ENCODE measurements at places on chromosomes 7 and 10.

GRCh38 chr7:39565538-39565937, 666 bp upstream of the YAE1 start:
- no peak for DNase-seq

DNA sequence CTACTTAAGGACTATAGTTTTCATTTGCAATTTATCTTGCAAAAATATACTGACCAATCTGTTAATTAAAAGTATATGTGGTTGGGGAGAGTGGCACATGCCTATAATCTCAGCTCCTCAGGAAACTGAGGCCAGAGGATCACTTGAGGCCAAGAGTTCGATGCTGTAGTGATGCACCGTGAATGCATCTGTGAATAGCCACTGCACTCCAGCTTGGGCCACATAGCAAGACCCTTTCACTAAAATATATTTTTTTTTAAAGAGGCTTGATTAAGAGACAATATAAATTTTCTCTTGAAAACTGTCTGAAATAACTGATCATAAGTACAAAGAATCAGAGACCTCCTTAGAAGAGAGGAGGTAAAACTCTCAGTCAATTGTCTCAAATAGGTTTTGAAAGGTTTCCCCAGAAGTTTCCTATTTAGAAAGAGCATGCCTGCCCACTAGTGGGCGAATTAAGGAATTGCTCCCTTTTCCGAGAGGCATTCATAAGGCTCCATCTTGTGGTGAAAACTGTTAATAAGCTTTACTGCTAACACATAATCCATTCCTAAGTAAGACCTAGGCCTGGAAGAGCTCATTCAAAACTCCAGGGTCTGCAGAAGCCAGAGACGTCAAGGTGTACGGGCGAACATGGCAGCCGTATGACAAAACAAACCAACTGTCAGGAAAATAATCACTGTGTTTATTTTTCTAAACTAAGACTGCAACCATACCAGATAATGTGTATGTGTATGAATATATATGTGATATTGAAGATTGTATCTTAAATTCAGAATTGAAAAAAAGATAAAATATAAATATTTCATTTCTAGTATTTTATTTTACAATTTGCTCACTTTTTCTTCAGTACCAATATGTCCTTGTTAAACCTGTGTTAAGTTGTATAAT, 6.8 kb upstream of the TAS2R40 start:
- peak; percentile 59 for DNase-seq

DNA sequence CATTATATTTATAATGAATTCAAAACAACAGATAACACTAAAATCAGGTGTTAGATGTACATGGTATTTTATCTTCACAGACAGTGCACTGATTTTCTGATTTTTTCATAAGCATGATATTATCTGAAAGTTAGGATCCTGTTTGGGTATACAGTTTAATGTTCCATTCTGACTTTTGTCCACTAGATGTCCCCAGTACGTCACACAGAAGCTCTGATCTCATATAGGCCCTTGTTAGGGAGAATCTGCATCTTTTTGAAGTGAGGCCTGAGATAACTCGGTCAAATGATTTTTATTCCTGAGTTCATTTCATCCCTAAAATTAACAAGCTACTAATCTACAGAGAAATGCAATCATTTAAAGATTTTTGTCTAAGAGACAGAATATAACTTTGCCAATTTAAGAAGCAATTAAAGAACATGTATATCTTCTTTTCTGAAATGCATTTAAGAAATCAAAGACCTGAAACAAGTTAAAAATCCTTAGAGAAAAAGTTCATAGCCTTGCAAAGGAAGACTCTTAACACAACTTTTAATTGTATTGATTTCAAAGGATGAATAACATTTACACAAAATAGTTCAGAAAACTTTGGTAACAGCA, 72.0 kb upstream of the TES start:
- DNase-seq, result peak; percentile 57

GRCh38 chr7:55549457-55549856, 22.8 kb downstream of the VOPP1 start:
- DNase-seq, result no peak

DNA sequence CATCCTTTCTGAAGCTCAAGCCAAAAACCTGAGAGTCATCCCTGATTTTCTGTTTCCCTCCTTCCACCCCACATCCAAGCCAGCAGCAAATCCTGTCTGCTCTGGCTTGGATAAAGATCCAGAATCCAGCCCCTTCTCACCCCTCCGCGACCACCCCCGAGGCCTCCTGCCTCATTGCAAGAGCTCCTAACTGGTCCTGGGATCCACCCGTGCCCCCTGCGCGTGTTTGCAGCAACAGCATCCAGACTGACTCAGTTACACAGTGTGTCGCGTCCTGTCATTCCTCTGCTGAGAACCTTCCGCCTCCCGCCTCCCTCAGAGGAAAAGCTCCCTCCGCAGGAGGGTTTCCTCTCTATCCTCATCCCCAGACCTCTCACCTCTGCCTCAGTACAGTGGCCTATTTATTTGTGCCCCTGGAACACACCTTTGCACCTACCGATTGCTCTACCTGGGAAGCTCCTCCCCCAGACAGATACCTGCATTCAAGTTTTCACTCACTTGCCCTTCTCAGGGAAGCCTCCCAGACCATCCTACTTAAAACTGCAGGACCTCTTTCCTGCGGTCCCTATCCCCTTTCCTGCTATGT, 21.6 kb upstream of the GRID1 start:
- DNase-seq, result no peak

- no peak for DNase-seq
Observed at GRCh38 chr7:50304129-50304910, at the start of gene IKZF1. Gene IKZF1 (plus strand): TSS chr7:50304716. CDS start chr7:50319062, 14,346 bp downstream.

DNA sequence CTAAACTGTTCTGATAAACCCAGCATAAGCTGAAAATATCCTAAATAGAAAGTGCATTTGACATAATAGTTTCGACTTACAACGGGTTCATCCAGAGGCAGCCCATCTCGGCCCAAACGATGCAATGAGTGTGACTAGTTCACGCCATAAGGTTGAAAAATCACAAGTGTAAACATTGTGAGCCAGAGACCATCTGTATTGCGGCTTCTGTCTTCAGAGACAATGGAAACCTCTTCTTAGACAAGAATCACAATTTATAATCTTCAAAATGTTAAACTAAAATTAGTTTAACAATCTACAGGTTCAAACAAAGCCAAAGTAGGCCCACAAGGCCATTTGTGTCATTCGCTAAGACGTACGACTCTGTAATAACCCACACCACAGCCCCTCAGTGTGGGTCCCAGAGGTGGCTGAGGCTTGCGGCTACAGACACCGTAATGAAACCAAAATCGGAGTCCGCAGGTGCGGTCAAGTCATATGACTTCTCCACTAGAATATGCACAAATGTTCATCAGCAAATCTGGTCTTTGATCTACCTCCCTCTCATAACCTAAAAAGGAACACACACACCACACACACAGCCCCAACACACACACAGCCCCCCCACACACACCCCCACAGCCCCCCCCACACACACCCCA, 81.8 kb downstream of the DIP2C start:
- DNase-seq, result no peak

DNA sequence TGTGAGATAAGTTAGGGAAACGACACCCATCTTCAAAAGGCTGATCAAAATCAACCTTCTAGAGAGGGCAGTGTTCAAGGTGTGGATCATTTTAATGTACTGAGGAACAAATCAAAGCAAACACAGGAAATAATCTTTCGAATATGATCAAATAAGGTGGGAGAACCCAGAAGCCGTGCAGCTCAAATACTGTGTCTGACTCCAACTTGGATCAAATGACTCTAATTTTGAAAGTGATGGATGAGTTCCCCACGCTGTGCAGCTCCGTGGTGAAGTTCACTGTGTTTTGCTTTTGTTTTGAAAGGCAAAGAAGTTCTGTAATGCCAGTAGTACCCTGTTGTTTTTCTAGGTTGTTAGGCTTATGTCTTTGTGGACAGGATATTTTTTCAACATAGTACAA, 250.9 kb downstream of the SFMBT2 start:
- no peak for DNase-seq

DNA sequence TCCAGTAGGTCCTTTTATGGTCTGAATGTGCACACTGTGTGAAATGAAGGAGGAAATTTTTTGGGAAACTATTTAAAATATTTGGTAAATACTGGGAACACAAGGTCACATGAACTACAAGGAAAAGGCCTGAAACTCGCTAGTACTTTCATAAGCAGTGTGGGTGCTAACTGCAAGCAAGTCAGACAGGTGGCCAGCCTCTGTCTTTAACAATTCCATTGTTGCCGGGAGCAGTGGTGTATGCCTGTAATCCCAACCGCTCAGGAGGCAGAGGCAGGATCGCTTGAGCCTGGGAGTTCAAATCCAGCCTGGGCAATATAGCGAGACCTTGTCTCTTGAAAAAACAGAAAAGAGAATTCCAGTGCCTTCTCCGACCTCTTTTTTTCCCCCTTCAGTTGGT, 37.5 kb downstream of the SMURF1 start:
- DNase-seq, result no peak

GRCh38 chr10:124214610-124215375, 121.4 kb upstream of the CHST15 start:
- DNase-seq, result no peak

DNA sequence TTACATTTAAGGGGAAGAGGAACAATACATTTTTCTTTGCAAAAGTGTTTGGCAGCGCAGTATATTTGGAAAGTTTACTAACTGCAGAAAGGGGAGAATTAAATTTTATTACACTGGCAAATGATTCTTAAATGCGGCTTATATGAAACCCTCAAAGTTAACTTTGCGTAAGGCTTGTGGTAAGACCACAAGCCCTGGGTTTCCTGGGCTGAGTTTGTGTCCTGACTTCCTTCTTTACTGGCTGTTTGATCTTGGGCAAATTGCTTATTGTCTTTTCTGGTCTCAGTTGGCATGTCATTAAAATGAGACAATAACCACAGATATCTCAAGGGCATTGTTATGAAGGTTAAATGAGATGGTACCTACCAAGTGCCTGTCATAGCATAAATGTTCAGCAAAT, 106.8 kb downstream of the GLRX3 start:
- no peak for DNase-seq

- no peak for DNase-seq
Observed at GRCh38 chr7:96040250-96040772, 268.0 kb downstream of the DYNC1I1 start.

- DNase-seq, result no peak
Observed at GRCh38 chr10:126806498-126806897, 98.7 kb upstream of the DOCK1 start.

- DNase-seq, result no peak
Observed at GRCh38 chr10:75014516-75015230, 96.8 kb upstream of the SAMD8 start.

DNA sequence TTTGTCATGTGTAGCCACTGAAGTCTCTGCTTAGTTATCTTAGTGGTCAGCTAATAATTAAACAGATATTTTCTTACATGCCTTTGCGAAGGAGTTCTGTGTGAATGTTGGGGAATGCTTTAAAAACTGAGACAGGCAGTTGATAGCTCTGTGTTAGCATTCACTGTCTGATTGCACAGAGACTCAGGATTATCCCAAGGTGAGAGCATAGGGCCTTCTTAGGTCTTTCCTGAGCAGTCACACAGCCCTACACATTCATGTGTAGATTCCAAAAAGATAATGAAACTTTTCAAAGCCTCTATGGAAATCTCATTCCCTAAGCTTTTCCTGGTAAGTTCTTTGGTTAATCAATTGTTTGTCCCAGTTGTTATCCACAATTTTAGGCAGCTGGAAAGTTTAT, 67.7 kb downstream of the CASD1 start:
- DNase-seq, result no peak

DNA sequence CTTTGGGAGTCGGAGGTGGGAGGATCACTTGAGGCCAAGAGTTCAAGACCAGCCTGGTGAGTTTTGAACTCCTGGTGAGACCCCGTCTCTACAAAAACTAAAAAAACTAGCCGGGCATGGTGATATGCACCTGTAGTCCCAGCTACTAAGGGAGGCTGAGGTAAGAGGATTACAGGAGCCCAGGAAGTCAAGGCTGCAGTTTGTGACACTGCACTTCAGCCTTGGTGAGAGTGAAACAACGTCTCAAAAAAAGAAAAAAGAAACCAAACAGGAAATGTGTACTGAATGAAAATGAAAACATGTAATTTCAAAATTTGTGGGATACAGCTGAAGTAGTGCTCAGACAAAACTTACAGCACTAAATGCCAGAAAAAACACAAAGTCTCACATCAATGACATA, 7.6 kb downstream of the ARHGAP12 start:
- DNase-seq, result no peak

GRCh38 chr10:42549851-42550250, 88.5 kb downstream of the ZNF33B start:
- DNase-seq, result no peak

DNA sequence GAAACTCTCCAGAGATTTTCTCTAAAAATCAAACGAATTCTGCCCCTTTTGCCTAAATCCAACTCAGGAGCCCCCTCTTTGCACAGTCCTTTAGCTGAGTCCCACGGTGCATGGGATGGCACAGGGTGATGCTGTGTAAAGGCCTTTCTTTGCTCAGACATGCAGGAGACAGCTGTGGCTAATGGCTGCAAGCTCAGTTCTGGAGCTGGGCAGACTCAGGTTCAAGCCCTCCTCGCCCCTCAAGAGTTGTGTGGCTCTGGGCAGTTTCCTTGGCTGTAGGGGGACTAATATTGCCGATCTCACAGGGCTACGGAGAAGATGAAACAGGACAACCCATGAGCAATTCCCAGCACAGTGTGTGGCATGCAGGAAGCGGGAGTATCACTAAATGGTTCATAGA, 42.6 kb downstream of the CLEC2L start:
- DNase-seq, result no peak

DNA sequence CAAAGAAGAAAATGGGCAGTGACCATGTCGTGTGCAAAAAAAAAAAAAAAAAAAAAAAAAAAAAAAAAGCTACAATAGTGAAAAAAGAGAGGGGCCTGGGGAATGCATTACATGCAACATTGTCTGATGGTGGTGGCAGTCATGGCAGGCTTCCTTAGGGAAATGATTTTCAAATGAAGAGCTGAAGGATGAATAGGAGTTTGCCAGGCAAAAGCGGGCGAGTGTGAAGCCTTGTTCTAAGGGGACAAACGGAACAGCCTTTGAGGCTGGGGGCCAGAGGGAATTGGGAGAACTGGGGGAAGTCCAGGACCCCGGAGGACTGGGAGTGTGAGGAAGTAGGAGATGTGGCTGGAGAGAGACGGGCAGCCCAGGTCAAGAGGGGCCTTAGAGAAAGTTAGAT, 3.1 kb downstream of the COL13A1 start:
- no peak for DNase-seq

DNA sequence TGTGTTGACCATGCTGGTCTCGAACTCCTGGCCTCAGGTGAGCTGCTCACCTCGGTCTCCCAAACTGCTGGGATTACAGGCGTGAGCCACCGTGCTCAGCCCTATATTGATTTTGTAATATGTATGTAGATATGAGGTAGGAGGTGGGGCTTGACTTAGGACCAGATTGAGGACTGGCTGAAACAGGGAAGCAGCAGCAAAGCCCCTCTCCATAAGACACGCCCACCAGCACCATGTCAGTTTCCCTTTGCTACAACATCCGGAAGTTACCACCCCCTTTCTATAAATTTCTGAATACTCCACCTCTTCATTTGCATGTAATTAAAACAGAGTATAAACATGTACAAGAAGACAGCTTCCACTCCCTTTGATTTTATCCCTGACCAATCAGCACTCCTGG, 47.9 kb upstream of the MYL10 start:
- no peak for DNase-seq

GRCh38 chr10:87053111-87053510, 33.0 kb downstream of the FAM25A start:
- no peak for DNase-seq

Measured in NCI-H1417 treated with DMSO at 0.1 percent for 48 hours (cell line).